ENCODE measurements at places on chromosomes 1 and 21.

GRCh38 chr1:201842472-201843027 is 13.6 kb downstream of the IPO9 start:
- no peak for DNase-seq

DNA sequence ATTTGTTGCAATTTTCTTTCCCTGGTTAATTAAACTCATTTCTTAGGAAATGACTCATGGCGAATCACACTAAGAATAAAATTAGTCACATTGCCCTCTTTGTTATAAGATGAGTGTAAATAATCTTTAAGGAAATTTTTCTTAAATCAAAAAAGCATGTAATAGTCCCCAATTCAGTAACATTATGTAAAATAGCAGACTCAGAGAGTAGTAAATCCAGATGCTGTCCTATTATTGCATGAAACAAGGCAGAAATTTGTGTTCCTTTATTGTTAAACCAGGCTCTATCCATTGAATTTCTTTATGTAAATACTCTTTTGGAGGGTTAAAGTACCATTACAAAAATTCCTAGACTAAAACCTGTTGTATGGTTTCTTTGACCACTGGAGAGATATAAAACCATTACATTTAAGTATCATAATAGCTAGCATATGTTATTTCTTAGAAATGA is 154.5 kb upstream of the C1orf87 start:
- DNase-seq = no peak

DNA sequence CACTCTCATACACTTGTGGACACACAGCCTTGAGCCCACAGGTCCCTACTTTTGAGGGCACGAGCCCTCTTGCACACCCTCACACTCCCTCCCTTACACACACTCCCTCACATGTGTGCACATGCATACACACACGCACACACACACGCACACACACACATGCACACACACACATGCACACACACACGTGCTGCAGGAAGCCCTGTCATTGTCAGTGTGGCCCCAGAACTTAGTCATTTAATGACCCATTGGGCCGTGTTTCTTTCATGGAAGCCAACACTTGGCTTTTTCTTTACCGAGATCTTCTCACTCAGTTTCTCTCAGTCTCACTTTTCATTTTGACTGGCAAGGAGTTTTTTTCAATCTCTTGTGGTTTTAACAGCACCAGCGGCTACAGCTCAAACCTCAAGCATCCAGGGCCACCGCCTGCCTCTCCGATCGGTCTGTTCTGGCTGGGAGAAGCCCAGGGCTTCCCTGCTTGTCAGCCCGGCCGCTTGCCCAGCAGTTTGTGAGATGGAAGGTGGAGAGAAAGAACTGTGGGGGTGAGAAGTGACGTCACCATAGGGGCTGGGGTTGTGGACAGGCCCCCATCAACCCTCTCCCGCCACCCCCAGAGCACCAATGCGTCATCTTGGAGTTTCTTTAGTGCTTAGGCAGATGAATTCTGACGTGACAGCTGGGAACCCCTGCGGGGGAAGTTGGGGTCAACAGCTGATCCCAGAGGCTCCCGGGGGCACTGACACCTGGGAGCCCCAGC is 15.8 kb upstream of the TNFRSF8 start:
- no peak for DNase-seq

DNA sequence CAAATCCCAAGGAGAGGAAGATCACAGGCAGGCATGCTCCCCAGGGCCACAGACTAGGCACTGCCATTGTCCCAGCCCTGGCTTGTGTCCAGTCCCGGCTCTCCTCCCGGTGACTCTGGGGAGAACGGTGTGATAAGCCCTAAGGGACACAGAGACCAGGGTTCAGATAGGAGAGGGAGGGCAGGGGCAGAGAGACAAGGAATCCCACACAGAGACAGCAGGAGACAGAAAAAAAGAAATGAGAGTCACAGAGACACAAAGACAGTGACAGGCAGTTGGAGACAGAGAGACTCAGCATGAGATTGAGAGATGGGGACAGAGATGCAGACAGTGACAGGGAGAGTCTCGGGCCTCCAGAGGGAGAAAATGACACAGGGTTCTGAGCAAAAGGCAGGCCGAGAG is 361 bp downstream of the INSRR start:
- no peak for DNase-seq

DNA sequence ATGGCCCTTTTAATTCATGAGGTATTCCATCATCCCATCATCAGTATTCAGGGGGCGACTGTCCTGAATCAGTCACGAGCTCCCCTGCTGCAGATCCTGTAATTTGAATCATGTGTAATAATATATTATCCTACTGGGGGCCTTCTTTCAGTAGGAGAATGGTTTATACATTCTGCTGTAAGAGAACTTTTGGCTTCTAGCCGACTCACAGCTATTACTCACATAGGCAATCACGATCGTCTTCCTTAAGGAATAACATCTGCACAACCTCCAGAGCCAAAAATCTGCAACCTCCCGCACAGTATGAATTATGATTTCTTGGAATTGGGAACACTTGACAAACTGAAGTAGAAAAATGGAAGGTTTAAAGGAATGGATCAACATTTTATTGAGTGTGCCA is 343.0 kb downstream of the USP25 start:
- no peak for DNase-seq

GRCh38 chr1:243834130-243834529 is 15.9 kb downstream of the AKT3 start:
- DNase-seq = no peak

- DNase-seq = no peak
Observed at GRCh38 chr1:69898403-69898947, 306.9 kb downstream of the LRRC40 start.

- DNase-seq = no peak
Observed at GRCh38 chr1:11462224-11462923, 16.6 kb upstream of the DISP3 start.

GRCh38 chr21:38766987-38767722 is 38.6 kb upstream of the ETS2 start:
- DNase-seq = no peak

DNA sequence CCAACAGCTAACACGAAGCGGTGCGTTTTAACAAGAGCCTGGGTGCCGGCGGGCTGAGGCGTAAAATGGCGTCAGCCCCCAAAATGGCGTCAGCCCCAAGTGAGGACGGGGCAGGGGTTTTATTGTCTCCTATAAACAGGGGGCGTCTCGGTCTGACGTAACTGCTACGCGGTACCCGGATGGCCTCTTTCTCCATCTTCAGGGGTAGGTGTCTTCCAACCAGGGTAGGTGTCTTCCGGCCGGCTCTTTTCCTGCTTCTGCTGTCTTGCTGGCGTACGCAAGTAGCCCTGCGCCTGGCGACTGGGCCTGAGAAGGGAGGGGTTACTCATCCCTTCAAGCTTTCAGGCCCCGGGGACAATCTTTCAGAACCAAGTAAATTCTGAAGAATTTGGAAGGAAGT is 45.3 kb downstream of the LGR6 start:
- DNase-seq = no peak

GRCh38 chr1:155186067-155186793 is 12.6 kb downstream of the TRIM46 start:
- DNase-seq = no peak

DNA sequence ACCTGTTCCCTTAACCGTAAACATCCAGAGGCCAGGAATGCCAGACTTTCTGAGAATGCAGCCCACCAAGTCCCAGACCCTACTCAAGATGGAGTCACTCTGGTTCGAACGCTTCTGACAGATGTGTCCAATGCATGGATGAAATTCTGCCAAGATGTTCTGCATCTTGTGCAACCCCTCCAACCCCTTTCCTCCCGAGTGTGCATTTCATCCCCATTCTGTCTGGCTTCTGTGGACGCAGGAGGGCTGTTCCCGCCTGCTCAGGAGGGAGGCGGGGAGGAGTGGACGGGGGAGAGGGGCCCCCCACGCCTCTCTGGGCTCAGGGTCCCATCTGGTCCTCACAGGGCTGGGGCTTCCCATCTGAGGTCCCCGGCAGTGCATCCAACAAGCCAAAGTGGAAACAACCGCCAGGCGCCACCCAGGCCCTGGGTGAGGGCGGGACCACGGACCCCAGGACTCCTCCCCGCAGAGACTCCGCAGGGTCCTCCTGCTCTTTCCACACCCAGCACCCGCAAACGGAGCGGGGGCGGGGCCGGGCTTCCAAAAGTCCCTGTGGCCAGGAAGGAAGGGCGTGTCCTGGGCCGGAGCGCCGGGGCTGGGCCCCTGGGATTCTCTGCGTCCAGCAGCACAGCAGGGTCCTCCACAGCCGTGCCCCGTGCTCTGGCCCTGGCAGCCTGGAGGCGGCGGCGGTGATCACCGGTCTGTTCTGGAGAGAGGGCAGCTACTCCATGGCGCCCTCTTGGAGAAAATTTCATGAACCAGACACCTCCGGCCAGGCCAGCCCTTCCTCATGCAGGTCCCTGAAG is 27.8 kb upstream of the SUMO3 start:
- no peak for DNase-seq

DNA sequence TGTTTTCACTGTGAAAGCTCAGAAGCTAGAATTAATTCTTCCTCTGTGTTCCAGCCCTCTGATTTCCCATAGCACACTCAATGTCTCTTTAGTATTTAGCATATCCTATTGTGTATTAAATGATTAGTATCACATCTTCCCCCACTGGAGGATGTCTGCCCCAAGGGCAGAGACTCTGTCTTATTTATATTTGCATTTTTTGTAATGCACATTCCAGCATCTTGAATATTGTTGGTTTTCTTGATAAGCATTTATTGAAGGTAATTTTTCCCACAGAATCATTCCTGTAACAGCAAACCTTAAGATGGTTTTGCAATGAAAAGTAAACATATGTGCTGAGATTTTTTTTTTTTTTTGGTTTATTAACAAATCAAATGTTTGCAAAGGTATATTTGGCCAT is 34.1 kb downstream of the CENPF start:
- DNase-seq = no peak

- no peak for DNase-seq
Observed at GRCh38 chr1:60280256-60280655, 206.7 kb upstream of the C1orf87 start.

DNA sequence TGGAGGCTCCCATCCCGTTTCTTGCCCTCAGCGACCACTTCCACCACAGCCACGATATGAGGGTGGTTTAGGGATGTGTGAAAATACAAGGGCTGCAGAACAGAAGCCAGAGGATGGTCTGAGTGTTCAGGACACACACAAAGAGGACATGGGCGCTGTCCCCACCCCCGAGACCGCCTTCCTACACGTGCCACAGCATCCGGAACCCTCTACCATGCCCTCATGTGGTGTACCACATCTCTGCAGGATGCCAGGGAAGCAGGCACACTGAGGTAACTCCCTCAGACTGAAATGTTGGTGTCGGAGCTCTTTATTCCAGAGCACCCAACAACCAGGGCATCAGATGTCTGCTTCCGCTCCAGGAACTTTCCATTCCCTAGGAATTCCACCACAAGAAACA is 23.1 kb downstream of the NPHP4 start:
- no peak for DNase-seq

- DNase-seq = no peak
Observed at GRCh38 chr1:184423649-184424048, 36.8 kb downstream of the C1orf21 start.

DNA sequence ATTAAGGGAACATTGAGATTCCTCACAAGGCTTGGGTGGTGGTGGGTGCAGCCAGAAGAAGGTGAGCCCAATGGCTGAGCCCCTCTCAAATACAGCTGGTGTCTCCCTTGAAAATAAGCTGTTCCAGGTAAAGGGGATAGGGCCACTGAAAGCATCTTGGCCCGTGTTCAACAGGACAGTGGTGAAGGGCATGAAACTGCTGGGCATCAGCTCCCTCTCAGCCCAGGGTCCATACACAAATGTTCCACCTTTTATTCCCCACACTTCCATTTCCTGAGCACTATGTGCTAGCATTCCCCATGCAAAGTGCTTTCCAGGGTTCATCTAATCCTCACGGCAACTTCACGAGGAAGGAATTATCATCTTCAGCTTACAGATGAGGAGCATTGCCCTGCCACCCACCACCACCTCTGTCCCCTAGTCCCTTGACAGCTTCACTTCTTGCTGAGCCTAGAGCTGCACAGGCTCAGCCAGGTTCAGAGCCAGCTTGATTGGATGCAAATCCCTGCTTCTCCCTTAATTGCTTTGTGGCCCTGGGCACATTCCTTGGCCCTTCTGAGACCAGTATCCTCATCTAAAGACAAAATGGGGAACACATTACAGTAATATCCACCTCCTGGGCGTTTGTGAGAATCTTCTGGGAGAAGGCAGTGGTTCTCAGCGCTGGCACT is 9.6 kb downstream of the TAGLN2 start:
- DNase-seq = no peak

GRCh38 chr1:170068923-170069322 is 5.6 kb downstream of the KIFAP3 start:
- DNase-seq = no peak

DNA sequence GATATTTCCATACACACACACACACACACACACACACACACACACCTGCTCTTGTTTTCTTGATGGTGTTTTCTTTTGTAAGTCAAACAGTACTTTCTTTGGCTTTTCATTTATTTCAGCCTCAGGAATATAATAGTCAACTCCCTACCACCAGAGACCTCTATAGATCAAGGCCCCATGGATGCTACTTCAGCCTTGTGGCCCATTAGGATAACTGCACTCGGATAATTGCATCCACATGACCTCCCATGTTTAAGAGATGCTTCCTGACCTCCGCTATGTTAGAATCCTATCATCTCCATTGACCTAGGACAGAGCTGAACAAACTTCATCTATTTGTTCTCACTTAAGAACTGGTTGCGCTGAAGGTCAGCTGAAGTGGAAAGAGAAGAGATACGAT is 1094.0 kb upstream of the B3GALT2 start:
- no peak for DNase-seq

DNA sequence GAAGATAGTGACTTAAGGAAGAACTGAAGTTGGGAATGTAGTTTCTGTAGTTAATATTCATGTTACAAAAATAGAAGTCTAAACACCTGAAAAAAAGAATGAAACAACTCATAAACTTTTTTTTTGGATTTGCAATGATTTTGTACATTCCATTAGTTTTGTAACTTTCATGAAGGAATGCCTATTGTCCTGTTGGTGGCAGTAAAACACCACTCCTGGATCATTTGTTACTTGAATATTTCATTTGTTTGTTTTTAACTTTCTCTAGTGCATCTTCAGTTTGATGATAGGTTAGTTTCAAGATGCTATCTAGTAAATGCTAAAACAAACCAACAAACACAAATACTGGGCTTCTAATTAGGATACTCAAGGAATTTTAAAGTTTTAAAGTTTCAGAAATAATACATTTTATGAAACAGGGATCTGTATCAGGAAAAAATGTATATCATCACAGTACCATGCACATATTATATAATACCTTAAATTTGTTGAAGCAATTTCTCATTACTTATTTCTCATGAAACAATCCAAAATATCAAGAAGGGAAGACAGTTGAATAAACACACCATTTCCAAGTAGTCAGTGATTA is 229.7 kb upstream of the CACYBP start:
- no peak for DNase-seq

Data from HS-27A (cell line).